ENCODE measurements at places on chromosomes 4 and X.

- DNase-seq, result no peak
Observed at GRCh38 chr4:33226133-33226532, 2506.0 kb downstream of the PCDH7 start.

GRCh38 chr4:176825586-176825985, 32.9 kb upstream of the VEGFC start:
- DNase-seq, result no peak

- no peak for DNase-seq
Observed at GRCh38 chr4:40264497-40264896, 67.7 kb downstream of the RHOH start.

GRCh38 chrX:150863191-150863590, 35.3 kb downstream of the CD99L2 start:
- no peak for DNase-seq

DNA sequence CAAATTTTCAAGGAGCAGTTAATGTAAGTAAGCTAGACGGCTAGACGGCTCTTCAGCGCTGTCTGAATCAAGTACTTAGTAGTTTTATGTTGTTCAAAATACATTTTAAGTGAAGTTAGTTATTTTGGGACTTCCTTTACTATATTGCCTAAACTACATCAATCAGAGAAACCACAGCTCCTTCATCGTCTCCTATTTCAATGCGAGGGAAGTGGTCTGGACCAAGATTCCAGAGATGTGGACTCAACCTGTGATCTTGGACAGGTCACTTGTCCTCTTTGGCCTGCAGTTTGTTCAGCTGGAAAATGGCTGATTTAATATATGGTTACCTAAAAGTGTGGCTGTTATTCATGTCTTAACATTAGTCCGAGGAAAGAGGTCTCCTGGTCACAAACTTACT, 10.6 kb downstream of the ING2 start:
- DNase-seq, result no peak

GRCh38 chr4:112358415-112358814, 61.2 kb downstream of the ALPK1 start:
- DNase-seq, result no peak

GRCh38 chrX:31497086-31497485, 425.2 kb upstream of the FTHL17 start:
- no peak for DNase-seq

DNA sequence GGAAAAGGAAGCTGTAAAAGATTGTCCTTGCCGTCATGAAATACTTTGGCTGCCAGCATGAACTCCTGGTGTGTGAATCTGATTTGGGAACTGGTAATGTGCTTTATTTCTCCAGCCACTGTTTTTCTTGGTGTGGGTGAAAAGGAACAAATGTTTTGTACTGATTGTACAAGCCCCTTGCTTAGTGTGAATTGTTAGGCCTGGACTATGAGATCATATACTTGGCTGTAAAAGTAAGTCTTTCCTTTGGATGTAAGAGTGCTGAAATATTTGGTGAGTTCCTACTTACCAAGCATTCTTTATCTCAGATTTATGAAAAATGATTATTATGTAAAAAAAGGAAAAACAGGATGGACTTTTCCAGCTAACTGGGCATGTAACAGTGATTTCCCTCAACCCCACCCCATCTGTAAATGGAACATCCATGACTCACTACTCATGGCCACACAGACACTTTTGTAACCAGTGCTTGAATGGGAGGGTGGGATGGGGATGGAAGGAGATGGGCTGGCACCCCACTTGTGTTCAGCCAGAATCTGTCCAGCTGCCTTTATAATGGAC, 6.3 kb downstream of the FNIP2 start:
- DNase-seq, result peak; percentile 42

DNA sequence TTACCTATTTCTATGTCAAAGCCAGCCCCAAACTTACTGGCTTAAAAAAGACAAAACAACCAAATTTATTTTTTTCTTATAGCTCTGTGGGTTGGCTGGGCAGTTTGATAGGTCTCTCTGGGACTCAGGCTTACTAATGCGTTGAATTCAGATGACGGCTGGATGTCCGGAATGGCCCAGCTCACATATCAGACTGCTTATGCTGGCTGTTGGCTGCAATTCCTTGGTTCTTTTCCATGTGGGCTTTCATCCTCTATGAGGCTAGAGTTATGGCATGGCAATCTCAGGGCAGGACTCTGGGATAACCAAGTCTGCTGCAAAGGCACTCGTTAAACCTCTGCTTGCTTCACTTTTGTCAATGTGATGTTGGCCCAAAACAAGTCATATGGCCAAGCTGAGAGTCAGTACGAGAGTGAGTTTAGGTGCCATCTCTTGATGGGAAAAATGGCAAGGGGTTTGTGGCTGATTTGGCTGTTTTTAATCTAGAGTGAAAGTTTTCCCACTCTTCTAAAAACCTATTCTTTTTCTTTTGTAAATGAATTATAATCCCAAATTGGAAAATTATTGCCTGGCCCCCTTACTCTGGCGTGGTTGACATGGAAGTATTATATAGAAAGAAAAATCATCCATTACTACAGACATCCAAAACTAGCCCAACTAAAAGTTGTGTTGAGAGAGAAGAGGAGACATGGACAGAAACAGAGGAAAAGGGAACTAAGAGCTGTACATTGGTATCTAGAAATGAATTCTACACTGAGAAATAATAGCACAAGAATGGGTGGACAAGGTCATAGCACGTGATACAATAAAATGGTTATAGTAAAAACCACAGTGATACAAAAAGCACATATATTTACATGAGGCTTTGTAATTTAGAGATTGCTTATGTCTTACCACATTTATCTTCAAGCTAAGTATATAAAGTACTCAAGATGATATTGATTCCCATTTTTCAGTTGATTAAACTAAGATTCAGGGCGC, 6.6 kb downstream of the PRIMPOL start:
- DNase-seq, result no peak

DNA sequence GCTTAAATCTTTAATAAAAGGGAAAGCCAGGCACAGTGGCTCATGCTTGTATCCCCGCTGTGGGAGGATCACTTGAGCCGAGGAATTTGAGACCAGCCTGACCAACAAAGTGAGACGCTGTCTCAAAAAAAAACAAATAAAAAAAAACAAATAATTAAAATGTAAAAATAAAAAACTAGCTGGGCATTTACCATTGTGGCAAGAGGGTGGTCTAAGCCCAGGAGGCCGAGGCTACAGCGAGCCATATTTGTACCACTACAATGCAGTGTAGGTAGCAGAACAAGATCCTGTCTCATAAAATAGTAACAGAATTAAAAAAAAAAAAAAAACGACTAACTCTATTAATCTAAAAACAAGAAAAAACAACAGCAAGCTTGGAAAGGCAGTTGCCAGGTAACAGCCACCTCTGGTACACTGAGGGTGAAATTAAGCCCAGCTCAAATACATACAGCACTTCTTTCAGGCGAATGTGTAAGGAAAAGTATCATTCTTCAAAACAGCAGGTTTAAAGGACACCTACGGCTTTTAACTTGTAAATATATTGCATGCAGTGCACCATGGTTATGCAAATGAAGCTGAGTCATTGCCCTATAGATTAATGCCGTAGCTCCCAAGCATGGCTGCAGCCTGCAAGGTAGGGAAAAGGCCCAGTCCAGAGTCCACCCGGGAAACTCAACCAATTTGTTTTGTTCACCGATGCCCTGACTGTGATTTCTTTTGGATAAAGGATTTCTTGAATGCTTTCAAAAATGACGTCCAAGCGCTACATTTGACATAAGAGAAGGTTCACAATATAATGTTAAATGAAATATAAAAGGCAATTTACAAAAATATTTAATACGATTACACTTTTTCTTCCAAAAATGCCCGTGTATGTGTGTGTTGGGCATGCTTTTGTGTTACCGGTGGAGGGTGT, 14.5 kb upstream of the TXLNG start:
- DNase-seq, result no peak

DNA sequence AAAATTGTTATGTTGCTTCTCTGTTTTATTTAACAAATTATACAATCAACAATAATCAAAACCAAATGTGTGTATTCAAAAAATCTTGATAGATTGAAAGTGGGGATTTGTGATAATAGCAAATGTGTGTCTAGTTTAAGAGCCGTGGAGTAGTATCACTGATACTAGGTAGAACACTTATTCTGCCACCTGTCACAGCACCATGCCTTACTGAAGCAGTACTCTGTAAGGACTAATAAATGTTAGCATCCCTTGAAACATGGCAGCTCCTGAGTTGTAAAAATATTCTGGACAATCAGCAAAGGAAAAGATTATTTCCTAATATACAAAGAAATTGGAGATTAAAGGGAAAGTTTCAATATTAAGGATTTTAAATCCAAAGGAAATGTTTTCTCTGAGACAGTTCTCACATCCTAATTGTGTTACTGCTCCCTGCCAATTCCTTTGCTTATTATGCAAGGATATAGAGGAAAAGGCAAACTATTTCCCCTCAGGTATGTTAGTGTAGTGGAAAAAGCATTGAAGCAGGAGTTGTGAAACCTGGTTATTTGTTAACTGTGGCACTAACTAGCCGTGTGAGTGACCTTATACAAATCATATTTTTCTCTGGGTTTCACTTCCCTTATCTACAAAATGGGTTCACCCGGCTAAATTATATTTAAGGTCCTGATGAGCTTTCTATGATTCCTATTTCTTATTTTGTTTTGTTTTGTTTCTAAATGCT, 303.1 kb downstream of the ARHGAP24 start:
- DNase-seq, result no peak

- DNase-seq, result no peak
Observed at GRCh38 chrX:154727418-154727817, 23.5 kb downstream of the GAB3 start.

GRCh38 chrX:47560934-47561658, at the start of gene ARAF:
ARAF (plus strand) TSS chrX:47561205; CDS start chrX:47562968, 1,763 bp downstream.
- DNase-seq, result peak; percentile 92

- peak; percentile 29 for DNase-seq
Observed at GRCh38 chr4:185566972-185567371, 31.7 kb upstream of the PDLIM3 start.

DNA sequence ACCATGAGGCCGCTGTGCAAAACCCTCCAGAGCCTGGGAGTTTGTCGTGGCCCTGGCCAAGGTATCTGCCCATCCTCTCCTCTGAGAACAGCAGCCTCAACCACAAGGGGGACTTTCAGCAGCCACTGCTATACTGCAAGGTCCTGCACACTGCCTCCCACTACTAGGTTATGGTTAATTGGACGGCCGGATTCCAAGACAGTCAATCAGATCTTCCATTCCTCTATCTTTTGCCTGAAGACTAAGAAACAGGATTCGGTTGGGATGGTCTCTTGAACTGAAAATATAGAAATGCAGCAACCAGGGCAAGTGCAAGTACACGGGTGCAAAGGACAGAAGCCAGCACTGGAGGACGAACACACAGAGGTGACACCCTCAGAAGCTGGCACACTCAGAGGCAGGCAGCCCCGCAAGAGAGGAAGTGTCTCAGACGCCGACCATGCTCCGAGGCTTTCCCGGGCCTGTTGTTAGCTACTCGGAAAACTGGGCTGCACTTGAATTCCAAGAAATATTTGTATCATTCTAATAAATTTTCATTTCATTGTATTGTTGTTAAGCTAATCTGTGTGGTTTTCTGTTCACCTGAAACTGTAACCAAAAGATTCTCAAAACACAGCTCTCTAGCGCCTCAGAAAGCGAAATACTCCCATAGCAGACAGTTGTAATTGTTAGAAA, 63.3 kb downstream of the AFAP1 start:
- no peak for DNase-seq

DNA sequence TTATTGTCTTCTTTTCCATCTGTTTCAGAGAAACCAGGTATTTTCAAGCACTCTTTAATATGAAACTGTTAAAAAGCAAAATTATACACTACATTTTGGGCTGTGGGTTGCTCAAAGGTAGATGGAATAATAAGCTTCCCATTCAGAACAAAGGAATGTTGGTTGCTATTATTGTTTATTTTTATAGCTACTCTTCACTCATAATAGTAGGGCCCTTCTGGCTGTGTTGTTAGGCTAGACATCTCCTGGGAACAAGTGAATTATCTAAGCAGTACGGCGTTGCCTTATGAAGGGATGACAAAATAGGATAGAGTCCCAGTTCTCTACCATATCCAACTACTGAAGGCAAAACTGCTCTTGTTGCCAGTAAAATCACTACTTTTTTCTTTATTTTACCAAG, 34.2 kb downstream of the TENM3 start:
- DNase-seq, result no peak

- DNase-seq, result no peak
Observed at GRCh38 chr4:29277381-29277780, 1442.8 kb upstream of the PCDH7 start.

GRCh38 chr4:82650868-82651267, 89.1 kb upstream of the TMEM150C start:
- no peak for DNase-seq

- no peak for DNase-seq
Observed at GRCh38 chr4:108458681-108459080, 161.7 kb upstream of the RPL34 start.
